ENCODE measurements at places on chromosomes 2 and 18. TPM values are rescaled to one million over a fixed set of nuclear protein-coding genes. Genes with fewer than 3 reads are reported as not detected.

Gene CEP68
- 41.4 TPM for total RNA-seq

- H3K36me3 ChIP-seq, result no peaks in the 10 kb centered on the region
- no peak overlapping the region for H3K4me3 ChIP-seq
- no peaks in the 10 kb centered on the region for H3K27me3 ChIP-seq
- no peak overlapping the region for H3K27ac ChIP-seq
- no peaks in the 10 kb centered on the region for H3K4me1 ChIP-seq
Observed at GRCh38 chr2:110770959-110771431, 38.6 kb downstream of the ACOXL start.

DNA sequence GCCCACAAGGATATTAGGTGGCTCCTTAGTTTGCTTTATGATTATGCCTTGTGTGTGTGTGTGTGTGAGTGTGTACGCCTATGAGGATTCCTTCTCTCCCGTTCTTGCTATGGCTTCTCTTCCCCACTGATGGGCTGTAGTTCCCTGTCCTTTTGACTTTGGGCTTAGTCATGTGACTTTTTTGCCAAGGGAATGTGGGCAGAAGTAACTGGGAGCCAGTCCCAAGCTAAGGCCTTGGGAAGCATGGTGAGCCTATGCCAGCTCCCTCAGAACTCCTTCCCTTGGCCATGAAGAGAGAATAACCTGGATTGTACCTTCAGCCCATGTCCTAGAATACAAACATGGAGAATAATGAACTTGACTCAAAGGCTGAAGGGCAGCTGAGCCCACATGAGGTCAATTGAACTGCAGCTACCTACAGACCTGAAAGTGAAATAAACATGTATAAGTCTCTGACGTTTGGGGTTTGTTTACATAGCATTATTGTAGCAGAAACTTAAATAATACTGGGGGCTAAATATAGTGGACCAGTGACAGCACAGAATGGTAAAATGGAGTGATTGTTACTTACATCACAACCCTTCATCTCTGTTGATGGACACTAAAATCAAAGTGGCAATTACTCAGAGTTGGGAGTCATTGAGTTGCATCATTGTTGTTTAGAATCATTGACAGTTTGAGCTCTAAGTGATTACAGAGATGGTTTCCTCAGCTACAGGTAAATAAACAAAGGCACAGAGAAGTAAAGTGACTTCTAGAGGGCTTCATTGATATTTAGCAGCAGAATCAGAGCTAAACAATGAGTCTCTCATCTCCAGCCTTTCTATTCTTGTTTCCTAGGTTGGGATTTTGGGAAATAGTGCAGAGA lies 15.3 kb upstream of the IL36G start:
- H3K27ac ChIP-seq, result no peak overlapping the region
- H3K4me1 ChIP-seq, result no peaks in the 10 kb centered on the region
- DNase-seq, result no peak
- H3K4me3 ChIP-seq, result no peak overlapping the region
- H3K36me3 ChIP-seq, result no peaks in the 10 kb centered on the region

GRCh38 chr18:38693104-38693503 lies 1127.5 kb upstream of the CELF4 start:
- H3K4me3 ChIP-seq, result no peak overlapping the region
- H3K36me3 ChIP-seq, result no peaks in the 10 kb centered on the region
- H3K4me1 ChIP-seq, result no peaks in the 10 kb centered on the region
- DNase-seq, result no peak
- H3K27ac ChIP-seq, result no peak overlapping the region

DNA sequence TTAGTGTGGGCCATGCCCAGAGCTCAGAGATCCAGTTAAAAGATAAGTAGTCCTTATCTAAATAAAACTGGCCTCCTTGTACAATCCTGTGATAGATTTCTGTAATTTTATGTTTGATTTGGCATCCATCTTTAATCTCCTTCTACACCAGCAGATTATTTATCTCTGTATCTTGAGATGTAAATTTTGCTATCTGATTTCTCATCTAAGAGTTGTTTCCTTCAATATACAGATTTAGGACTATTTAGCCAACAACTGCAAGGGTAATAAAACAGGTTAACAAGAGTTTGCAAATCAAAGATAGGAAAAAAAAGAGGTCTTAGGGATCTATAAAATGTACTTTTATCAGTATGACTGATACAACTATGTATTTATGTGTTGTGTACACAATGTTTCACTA lies 68.6 kb upstream of the ABCA12 start:
- H3K27me3 ChIP-seq, result peaks cover 4% of the 10 kb centered on the region
- H3K27ac ChIP-seq, result no peak overlapping the region
- H3K4me3 ChIP-seq, result no peak overlapping the region
- no peaks in the 10 kb centered on the region for H3K4me1 ChIP-seq
- DNase-seq, result no peak

Gene TYW5
- total RNA-seq, result 13.1 TPM

Gene L3MBTL4
- 0.64 TPM for total RNA-seq

GRCh38 chr2:42030200-42030759 lies 17.5 kb upstream of the PKDCC start:
- H3K4me3 ChIP-seq, result no peak overlapping the region
- no peak overlapping the region for H3K27ac ChIP-seq
- no peaks in the 10 kb centered on the region for H3K36me3 ChIP-seq
- peaks cover 39% of the 10 kb centered on the region for H3K27me3 ChIP-seq

Gene TMEM17
- total RNA-seq, result 0.19 TPM

DNA sequence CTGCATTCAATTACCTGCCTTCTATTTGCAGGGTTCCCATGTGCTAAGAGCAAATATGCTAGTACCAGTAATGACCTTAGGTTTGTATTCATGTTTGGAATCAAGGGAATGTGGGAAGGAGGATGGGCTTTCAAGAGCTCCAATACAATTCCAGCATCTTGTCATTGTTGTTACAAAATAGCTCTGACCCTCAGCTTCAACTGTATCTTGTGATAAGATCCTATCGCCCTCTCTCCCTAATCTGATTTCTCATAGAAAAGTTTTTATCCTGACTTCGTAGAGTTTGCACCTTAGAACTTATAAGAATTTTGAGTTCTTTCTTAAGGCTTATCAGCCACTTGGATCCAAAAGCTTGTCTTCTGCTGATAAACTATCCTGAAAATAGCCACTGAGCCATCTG lies 749.5 kb upstream of the ACVR2A start:
- no peaks in the 10 kb centered on the region for H3K36me3 ChIP-seq
- H3K4me3 ChIP-seq, result no peak overlapping the region
- H3K4me1 ChIP-seq, result no peaks in the 10 kb centered on the region
- H3K27me3 ChIP-seq, result no peaks in the 10 kb centered on the region

- DNase-seq, result no peak
- H3K36me3 ChIP-seq, result no peaks in the 10 kb centered on the region
- no peaks in the 10 kb centered on the region for H3K27me3 ChIP-seq
- no peak overlapping the region for H3K27ac ChIP-seq
- H3K4me3 ChIP-seq, result no peak overlapping the region
- peaks cover 4% of the 10 kb centered on the region for H3K4me1 ChIP-seq
Observed at GRCh38 chr2:48219555-48220436, 310.2 kb upstream of the STON1 start.

Gene GREB1
- total RNA-seq, result 0.55 TPM

Gene CAPN13
- not detected for total RNA-seq

Gene TMEM37
- total RNA-seq, result 0.60 TPM

DNA sequence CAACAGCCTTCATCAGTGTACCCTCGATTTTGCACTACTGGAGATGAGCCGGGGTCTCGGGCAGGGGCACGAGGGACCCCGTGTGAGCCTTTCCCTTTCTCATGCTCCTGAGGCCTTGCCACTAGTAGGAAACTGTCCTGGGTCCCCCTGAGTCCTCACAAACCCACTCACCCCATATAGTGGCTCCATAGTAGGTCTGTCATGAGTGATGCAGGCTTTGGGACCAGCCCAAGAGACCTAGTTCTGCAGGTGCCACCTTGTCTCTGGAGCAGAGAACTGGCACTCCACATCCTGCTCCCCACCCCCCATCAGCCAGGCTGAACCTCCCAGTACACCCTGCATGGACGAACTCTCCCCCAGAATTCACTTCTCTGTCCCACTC lies 187.1 kb downstream of the SMAD7 start:
- H3K27me3 ChIP-seq, result no peaks in the 10 kb centered on the region
- H3K27ac ChIP-seq, result no peak overlapping the region
- no peak overlapping the region for H3K4me3 ChIP-seq
- peaks cover 4% of the 10 kb centered on the region for H3K4me1 ChIP-seq
- DNase-seq, result no peak
- H3K36me3 ChIP-seq, result no peaks in the 10 kb centered on the region

DNA sequence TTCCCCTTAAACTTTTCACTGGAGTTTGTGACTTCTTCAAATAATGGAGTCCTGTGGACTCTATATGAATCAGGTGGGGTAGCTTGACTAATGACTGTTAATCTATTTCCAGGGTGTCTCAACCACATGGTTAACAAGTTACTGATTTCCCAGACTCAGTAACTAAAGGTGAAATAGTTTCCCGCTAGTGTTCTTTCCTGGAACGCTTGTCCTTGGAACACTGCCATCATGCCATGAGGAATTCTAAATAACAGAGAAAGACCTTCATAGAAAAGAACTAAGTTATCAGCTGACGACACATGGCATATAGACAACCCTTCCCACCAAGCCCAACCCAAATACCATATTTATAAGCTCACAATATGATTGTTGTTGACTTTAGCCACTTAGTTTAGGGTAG lies 1027.9 kb upstream of the FAM98A start:
- H3K4me3 ChIP-seq, result no peak overlapping the region
- H3K27ac ChIP-seq, result no peak overlapping the region
- H3K27me3 ChIP-seq, result no peaks in the 10 kb centered on the region

Gene MAP2
- total RNA-seq, result 0.86 TPM

Gene GAL3ST2
- total RNA-seq, result not detected

GRCh38 chr2:155844461-155844860 lies 488.1 kb downstream of the NR4A2 start:
- H3K4me1 ChIP-seq, result no peaks in the 10 kb centered on the region
- H3K27me3 ChIP-seq, result no peaks in the 10 kb centered on the region
- DNase-seq, result no peak
- no peaks in the 10 kb centered on the region for H3K36me3 ChIP-seq
- H3K4me3 ChIP-seq, result no peak overlapping the region

Gene KIF3C
- 8.6 TPM for total RNA-seq

Gene FNDC4
- total RNA-seq, result 0.50 TPM

GRCh38 chr18:34097312-34097711 lies 127.4 kb downstream of the NOL4 start:
- no peak overlapping the region for H3K4me3 ChIP-seq
- no peak for DNase-seq
- no peak overlapping the region for H3K27ac ChIP-seq
- H3K4me1 ChIP-seq, result no peaks in the 10 kb centered on the region
- H3K36me3 ChIP-seq, result no peaks in the 10 kb centered on the region
- no peaks in the 10 kb centered on the region for H3K27me3 ChIP-seq

- no peak for DNase-seq
- no peak overlapping the region for H3K4me3 ChIP-seq
- H3K27me3 ChIP-seq, result no peaks in the 10 kb centered on the region
- no peaks in the 10 kb centered on the region for H3K36me3 ChIP-seq
- H3K4me1 ChIP-seq, result no peaks in the 10 kb centered on the region
- H3K27ac ChIP-seq, result peak overlapping the region; percentile 31
Observed at GRCh38 chr2:144504218-144504641, 15.7 kb downstream of the ZEB2 start.

GRCh38 chr2:9385841-9386240 lies 37.5 kb downstream of the ITGB1BP1 start:
- no peaks in the 10 kb centered on the region for H3K36me3 ChIP-seq
- H3K4me3 ChIP-seq, result no peak overlapping the region
- H3K27ac ChIP-seq, result no peak overlapping the region

- H3K27me3 ChIP-seq, result peaks cover 9% of the 10 kb centered on the region
- H3K4me1 ChIP-seq, result no peaks in the 10 kb centered on the region
- H3K4me3 ChIP-seq, result no peak overlapping the region
- H3K36me3 ChIP-seq, result no peaks in the 10 kb centered on the region
- no peak overlapping the region for H3K27ac ChIP-seq
Observed at GRCh38 chr2:111678161-111678560, 205.8 kb downstream of the ANAPC1 start.

Gene VSNL1
- total RNA-seq, result not detected

DNA sequence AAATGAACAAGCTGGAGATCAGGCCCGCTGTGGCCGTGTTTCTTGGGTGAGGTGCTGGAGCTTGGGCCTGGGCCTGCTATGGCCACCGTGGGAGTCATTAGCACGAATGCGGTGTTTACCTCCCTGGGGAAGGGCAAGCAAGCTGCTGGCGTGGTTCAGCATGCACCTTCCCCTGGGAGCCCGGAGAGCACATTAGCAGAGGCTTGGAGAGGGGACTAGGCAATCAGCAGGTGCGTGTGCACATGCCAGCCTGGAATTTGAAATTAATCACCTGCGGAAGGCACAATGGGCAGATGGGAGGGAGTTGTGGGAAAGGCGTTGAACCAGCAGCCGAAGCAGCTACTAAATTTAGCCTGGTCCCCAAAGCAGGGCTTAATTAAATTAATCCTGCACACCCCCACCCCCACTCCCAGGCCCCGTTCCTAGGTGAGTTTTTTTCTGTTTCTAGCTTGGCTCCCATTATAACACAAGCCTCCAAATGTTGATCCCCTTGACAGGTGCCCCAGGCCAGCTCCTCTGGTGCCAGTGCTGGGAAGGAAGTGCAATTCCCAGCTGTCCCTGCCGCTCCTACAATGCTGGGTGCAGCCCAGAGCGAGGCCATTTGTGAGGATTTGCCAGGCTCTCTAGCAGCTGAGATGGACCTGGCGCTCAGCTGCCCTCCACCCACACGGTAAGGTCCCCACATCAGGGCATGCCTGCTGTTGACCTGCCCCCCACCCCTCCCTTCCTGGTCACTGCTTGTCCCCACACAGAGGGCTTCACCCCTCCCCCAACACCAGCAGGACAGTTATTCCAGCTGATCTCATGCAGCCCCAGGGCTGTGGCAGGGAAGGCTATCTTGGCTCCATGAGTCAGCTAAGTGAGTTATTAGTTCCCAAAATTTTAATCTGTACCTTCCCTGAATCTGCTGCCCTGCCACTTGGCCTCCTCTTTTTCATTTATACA lies 115.0 kb downstream of the ZBTB7C start:
- H3K27me3 ChIP-seq, result no peaks in the 10 kb centered on the region
- H3K4me1 ChIP-seq, result no peaks in the 10 kb centered on the region

Gene GPR35
- 6.2 TPM for total RNA-seq

Gene CETN1
- not detected for total RNA-seq

Gene GPC1
- total RNA-seq, result 2.1 TPM

Gene KLHL41
- total RNA-seq, result 0.43 TPM

DNA sequence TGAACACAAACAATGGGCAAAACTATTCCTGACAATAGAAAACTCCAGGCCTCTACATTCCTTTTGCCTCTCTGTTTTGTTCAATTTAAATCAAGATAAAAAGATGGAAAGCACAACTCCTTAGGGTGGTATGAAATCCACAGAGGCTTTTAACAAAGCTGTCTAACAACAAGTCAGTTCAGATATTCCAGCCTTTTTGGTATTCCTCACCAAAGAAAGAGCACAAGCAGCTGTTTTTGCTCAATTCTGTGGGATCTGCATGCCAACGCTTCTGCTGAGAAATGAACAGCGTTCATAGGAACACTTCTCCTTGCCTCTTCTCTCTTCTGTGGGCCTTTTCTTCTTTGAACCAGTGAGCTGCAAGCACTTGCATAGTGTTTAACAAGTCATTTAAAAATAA lies 411.6 kb upstream of the TCF4 start:
- H3K4me1 ChIP-seq, result no peaks in the 10 kb centered on the region
- no peak overlapping the region for H3K27ac ChIP-seq
- H3K27me3 ChIP-seq, result no peaks in the 10 kb centered on the region
- no peak overlapping the region for H3K4me3 ChIP-seq
- H3K36me3 ChIP-seq, result no peaks in the 10 kb centered on the region

Gene TUBA3E
- total RNA-seq, result not detected
